Left kidney (tissue), 8 donors: ENCODE measurements at places on chromosomes 11 and 22.

- no peak for DNase-seq
Observed at GRCh38 chr11:35277827-35278226, 138.9 kb downstream of the CD44 start.

- DNase-seq = no peak
Observed at GRCh38 chr11:23751280-23751679, 745.6 kb upstream of the LUZP2 start.

DNA sequence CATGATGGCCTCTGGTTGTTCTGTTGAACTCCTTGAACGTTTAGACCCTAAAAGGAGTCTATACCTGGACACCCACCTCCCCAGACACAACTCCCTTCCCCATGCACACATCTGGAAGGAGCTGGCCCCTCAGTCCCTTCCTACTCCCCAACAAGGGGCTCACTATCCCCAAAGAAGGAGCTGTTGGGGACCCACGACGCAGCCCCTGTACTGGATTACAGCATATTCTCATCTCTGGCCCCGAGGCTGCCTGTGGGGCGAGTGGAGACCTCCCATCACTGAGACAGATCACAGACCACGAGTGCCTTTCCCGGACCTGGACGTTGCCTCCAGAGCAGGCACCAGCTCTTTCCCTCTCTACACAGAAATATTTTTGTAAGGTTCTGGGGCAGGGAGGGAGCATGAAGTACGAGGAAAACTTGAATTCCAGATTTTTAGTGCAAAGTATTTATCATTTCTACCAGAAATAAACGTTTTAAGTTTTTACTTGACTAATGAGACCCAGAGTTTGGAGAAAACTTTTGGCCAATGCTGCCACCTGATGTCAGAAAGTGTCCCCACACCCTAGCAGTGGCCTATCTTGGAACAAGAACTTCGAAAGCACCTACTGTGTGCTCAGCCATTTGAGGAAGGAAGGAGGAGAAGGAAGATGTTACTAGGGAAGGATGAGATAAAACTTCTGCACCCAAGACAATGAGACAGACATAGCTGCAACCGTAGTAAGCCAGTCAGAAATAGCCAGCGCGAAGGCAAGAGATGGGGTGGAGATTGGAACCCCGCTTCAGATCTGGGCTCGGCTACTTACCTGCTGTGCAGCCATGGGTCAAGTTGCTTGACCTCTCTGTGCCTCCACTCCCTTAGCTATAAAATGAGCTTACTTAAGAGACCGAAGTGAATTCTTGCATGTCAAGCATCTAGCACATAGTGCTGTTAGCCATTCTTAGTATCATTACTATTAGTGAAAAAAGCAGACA lies 10.2 kb upstream of the POU2F3 start:
- DNase-seq = no peak

GRCh38 chr22:48240148-48240934 lies 1477.9 kb downstream of the TBC1D22A start:
- DNase-seq = no peak

DNA sequence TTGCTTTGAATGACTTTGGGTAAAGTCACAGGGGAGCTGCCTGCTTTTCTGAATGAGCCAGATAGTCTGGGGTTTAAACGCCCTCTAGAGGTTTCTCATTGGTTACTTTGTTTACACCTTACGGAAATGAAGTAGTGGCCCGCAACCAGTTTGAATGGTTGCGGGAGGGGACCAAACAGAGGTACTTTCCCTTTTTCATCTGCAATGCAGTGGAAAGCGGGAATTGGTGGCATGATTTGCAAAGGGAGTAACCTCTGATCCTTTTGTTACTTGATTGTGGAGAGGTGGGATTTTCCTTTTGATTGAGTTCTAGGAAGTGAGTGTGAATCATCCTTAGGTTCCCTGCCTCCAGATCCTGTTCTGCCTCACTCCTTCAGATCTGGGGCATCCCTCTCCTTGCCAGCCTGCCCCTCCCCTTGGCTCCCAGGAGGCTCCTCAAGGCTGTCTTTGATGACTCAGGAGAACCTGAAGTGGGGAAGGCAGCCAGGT lies 15.9 kb upstream of the GLYATL1 start:
- DNase-seq = peak; percentile 39

DNA sequence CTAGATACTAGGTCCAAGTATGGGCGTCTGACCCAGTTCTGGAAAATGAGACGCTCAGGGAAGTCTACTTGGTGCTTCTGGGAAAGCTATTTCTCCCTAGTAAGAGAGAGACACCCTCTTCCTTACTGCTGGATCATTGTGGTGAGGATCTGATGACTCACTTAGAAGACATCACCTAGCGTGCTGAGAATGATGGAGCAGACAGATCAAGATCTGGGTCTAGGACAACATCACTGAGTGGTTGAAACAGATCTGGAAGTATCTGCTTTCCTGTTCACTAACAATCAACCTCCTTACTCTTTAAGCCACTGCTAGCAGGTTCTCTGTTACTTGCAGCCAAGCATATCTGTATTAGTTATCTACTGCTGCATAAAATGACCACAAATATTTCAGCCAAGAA lies 38.3 kb upstream of the HMGXB4 start:
- DNase-seq = no peak

GRCh38 chr11:119479685-119480275 lies 56.8 kb upstream of the THY1 start:
- DNase-seq = no peak

- DNase-seq = no peak
Observed at GRCh38 chr11:64744544-64745188, 724 bp upstream of the RASGRP2 start.

DNA sequence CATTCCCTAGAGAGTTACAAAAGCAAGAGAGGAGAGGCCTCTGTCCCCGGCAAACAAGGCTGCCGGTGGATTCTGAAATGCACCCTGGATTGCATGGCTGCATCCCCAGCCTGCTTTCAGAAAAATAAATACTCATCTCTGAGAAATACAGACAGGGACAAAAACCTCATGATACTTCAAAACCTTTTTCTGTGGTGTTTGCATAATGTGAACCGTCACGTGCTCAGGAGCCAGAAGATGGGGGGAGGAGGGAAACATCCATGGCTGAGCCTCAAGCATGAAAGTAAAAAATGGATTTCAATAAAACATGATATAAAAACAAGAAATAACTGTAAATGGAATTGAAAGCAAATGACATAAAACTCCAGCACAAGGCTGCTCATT lies 198.5 kb upstream of the NCAM1 start:
- no peak for DNase-seq

- DNase-seq = no peak
Observed at GRCh38 chr11:134252346-134253187, 585 bp downstream of the THYN1 start.

DNA sequence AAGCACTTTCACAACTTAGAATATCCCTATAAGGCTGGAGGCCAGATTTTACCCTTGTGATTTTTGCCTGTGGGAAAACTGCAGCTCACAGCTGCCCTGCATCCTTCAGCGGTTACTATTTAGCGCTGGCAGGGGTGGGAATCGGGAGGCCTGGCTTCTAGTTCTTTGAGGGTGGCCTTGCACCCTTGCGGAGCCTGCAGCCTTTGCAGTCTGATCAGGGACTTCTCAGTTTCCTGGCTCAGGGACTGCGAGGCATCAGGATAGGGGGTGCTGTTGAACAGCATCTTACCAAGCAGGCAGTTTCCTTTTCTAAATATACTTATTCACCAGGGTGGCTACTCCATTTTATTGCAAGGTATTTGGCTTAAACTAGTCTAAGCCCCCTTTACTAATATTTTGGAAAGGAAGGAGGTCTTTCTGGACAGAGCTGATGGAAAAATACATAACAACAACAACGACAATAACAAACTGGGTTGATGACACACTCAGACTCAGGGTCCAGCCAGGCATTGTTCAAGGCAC lies 2.9 kb upstream of the APOA1 start:
- no peak for DNase-seq

GRCh38 chr11:130721736-130722135 lies 194.5 kb downstream of the SNX19 start:
- no peak for DNase-seq

- DNase-seq = peak; percentile 39
Observed at GRCh38 chr11:40029391-40029790, 1430.1 kb downstream of the LRRC4C start.

- DNase-seq = peak; percentile 75
Observed at GRCh38 chr11:16148301-16148931, 207.9 kb downstream of the SOX6 start.

DNA sequence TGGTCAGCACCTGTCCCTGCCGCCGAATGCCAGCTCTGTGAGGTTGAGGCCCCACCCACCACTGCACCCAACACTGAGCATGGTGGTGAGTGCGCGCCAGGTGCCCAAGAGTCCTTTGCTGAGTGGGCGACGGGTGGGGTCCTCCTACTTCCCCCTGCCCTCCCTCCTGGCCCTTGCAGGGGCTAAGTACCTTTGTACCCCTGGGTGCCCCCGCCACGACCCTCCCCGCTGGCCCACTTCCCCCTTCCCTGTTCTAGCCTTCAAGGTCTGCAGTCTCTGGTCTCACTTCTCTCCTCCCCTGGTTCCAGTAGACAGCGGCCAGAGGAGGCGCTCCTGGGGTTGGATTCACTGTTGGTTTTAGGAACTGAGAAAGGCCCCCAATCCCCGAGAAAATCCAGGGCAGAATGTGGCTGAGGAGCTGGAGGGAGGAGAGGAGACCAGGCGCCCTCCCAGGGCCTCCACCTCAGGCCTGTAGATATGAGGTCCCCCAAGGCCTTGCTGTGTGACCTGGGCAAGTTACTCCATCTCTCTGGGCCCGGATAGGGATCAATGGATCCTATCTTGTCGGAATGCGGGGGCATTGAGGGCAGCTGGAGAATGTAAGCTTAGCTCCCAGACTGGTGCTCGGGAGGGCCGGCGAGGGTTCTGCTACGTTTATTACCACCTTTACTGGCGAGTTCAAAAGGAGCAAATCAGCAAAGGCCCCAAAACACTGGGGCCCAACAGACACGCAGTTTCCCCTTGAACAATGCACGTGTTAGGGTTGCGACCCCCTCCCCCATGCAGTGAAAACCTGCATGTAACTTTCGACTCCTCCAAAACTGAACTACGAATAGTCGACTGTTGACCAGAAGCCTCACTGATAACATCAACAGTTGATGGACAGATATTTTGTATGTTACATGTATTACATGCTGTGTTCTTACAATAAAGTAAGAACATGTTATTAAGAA lies 31.9 kb upstream of the SMIM38 start:
- no peak for DNase-seq

- no peak for DNase-seq
Observed at GRCh38 chr11:28964811-28965210, 856.6 kb downstream of the METTL15 start.

DNA sequence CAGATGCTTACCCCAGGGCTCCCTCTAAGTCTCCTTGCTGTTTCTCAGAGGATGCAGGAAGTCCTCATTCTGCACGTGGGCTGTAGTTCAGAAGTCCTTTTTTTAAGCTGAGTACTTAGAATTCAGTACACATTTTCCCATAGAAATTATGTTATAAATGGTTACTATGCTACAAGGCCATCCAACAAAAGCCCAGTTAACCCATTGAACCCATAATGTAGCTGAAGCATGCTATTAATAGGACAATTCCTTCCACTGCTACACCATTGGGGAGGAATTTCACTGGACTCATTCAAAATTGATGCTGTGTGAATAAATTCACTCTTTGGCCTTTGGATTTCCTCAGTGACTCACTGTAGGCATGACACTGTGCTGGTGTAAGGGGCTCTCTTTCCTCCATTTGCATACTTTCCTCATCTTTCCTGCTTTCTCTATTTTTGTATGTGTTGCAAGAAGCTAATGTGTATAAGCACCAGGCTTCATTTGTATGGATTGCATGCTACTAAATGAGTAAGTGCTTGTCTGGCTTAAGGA lies 148.0 kb downstream of the NTM start:
- no peak for DNase-seq

DNA sequence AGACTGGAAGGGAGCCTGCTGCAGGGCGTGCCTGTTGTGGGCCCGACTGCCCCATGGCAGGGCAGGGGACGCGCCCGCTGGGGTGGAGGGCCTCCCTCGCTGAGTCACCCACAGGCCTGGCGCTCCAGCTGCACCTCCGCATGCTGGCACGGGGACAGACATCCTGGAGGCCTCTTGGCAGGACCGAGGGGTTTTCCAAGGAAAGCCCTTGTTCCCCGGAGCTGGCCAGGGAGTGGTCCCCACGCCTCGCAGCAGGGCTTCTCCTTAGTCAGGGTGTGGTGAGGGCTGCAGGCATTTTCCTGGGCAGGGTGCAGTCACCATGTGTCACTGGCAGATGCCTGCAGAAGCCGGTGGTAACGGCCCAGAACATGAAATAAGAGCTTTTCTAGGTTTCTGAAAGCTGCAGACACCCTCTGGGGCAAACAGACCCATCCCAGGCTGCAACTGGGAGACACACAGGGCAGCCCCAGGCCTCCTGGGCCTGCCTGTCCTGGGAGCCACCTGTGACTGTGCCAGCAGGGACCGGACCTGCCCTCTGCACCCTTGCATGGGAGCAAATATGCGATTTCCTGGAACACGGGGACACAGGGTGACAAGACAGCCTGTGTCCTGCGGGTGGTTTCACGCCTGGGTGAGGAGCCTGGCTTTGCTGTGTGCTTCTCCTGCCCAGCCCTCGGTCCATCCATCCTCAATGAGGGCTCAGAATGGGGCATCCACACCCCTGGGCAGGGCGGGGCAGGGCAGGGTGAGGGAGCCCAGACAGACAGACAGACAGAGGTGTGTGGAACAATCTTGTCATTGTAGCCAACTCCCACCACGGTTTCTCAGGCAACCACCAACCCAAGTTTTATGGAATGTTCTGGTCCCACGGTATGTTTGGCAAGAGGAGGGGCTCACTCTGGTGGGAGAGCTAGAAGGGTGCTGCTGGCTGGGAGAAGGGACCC lies 43.2 kb upstream of the FADD start:
- no peak for DNase-seq

- DNase-seq = no peak
Observed at GRCh38 chr11:105754716-105755115, 144.8 kb downstream of the GRIA4 start.

DNA sequence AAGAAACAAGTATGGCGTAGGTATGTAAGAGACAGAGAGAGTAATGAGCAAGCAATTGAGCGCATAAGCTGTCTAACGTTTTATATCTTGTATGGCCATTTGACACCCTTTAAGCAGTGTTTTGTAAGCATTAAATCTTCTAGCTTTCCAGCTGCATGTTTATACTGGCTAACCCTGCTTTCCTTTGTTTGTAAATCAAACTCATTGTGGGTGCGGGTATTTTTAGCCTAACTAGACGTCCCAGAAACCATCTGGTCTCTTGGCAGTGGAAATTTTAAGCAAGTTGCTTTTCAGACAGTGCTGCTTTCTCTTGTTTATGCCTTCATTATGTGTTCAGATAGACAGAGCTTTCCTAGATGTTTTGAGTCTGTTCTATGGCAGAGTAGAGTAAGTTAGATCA lies 73.5 kb downstream of the RNF169 start:
- DNase-seq = peak; percentile 89

- DNase-seq = no peak
Observed at GRCh38 chr11:2999464-2999998, 7.4 kb upstream of the NAP1L4 start.

- no peak for DNase-seq
Observed at GRCh38 chr11:120532832-120533196, 21.3 kb downstream of the GRIK4 start.

- no peak for DNase-seq
Observed at GRCh38 chr11:130407978-130408377, 20.4 kb downstream of the ADAMTS8 start.

- no peak for DNase-seq
Observed at GRCh38 chr11:2299773-2300172, 1.9 kb downstream of the C11orf21 start.

GRCh38 chr22:16789860-16790493 lies 35.2 kb downstream of the XKR3 start:
- no peak for DNase-seq

GRCh38 chr22:26226538-26227297 lies 57.5 kb downstream of the SEZ6L start:
- DNase-seq = no peak
